Sigmoid colon (tissue), 7 donors: ENCODE measurements at places on chromosomes 3 and 15. TPM values are rescaled to one million over a fixed set of nuclear protein-coding genes. Genes with fewer than 3 reads are reported as not detected.

DNA sequence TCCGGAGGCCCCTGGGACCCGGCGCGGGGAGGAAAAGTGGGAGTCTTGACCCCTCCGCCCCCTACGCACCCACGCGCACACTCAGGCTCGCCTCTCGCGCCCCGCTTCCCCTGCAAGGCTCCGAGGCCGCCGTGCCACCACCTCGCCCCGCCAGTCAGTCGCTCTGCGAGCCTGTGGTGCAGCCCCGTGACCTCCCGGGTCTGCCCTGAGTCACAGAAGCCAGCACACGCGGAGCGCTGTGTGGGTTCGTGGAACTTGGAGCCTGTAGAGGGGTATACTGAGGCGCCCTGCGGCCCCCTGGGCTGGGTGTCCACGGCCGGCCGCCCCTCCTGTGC, 380 bp upstream of the ALS2CL start:
- DNase-seq = no peak

GRCh38 chr3:187291512-187292132, at the start of gene MASP1:
Gene MASP1, minus strand, starts transcription at chr3:187291737. Its CDS starts 105 bp downstream, at chr3:187291632.
- no peak for DNase-seq

GRCh38 chr3:11634081-11634635, 9.6 kb downstream of the VGLL4 start:
- DNase-seq = no peak

DNA sequence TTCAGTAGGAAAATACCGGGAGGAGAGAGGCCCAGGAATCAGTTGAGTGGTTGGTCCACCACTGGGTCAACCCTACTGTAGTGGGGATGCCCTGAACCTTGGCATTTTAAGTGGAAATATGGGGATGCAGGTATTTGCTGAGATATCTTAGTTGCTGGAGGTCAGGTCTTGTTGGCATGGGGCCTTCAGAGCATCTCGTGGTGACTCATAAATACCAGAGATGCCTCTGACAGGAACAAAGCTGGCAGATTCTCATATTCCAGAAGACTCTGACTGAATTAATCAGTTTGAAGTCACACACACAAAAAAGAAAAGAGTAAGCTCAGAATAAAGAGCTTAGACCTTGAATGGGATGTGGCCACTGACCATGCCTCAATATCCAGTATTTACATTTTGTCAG, 91.6 kb downstream of the CACNA2D3 start:
- DNase-seq = no peak

DNA sequence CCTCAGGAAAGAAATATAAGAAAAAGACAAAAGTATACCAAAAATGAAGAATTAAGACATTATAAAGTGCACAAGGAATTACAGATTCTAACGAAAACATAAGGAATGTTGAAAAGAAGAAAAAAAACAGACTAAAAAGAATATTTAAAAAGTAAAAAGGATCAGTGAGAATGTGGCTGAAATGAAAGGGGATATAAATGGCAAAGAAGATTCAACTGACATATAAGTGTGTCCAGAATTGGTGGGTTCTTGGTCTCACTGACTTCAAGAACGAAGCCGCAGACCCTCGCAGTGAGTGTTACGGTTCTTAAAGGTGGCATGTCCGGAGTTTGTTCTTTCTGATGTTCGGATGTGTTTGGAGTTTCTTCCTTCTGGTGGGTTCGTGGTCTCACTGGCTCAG, 44.8 kb downstream of the DCBLD2 start:
- DNase-seq = no peak

GRCh38 chr3:169686874-169687273, 23.4 kb upstream of the MECOM start:
- no peak for DNase-seq

DNA sequence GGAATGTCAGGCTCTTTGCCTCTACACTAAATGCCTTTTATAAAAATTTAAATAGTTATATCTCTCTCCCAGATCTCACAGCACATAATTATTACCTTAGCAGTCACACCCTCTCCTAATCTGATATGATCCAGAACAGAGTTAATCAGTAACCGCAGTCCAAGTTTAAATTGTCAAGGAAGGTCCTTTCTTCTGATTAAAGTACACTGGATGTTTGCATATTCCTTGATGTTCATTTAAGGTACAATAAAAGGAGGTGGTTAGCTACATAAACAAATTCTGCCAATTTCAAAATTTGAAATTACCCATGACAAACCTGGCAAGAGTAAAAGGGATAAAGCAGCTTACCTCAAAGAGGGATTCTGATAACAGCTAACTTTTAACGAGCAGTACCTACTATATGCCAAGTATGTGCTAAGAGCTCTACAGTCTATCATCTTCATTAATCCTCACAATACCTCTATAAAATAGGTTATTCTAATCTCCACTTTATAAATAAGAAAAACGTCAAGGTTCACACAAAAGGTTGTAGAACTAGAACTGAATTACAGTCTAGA, 4.3 kb downstream of the GOLIM4 start:
- no peak for DNase-seq

DNA sequence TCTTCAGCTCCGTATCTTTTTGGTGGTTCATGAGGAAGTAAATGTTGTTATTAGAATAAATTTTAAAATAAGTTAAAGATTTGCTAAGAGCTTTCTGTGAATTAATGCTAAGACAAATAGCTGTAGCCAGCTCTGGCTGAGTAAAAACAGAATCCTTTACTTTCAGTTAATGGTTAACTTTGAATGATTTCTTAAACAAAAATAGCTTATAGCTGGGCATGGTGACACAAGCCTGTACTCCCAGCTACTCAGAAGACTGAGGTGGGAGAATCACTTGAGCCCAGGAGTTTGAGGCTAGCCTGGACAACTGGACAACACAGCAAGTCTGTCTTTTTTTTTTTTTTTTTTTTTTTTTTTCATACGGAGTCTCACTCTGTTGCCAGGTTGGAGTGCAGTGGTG, 25.0 kb downstream of the TCAIM start:
- DNase-seq = no peak

DNA sequence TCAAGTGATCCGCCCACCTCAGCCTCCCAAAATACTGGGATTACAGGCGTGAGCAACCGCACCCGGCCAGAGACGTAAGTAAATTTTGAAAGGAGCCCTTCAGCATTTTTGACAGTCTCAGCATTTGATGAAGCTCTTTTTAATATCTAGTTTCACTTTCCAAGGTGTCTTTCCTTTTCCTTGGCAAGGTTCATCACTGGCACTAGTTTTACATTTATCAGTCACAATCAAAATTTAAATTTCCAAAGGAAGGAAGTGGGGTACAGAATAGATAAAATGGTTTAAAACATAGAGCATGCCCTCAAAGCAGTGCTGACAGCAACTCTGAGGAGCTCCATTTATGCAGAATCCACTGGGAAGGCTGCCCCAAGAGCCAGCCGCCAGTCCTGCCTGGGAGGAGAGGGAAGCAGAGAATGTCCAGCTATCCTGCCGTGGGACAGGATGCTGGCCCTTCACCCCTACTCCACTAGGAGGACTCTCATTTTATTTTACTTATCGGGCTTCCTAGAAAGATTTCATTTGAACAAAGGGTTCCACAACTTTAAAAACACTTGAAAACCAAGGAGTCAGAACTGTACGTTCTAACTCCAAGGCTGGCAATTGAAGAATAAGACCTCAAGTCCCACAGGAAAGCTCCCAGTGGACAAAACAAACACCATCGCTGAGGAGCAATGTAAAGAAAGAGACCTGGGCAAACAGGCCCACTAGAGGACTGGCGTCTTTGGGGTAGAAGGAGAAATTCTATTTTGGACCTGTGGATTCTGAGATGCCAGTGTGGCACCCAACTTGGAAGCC, 9.9 kb downstream of the SFMBT1 start:
- DNase-seq = no peak

- DNase-seq = peak; percentile 90
Observed at GRCh38 chr15:85750319-85751290, 44.1 kb downstream of the KLHL25 start.

DNA sequence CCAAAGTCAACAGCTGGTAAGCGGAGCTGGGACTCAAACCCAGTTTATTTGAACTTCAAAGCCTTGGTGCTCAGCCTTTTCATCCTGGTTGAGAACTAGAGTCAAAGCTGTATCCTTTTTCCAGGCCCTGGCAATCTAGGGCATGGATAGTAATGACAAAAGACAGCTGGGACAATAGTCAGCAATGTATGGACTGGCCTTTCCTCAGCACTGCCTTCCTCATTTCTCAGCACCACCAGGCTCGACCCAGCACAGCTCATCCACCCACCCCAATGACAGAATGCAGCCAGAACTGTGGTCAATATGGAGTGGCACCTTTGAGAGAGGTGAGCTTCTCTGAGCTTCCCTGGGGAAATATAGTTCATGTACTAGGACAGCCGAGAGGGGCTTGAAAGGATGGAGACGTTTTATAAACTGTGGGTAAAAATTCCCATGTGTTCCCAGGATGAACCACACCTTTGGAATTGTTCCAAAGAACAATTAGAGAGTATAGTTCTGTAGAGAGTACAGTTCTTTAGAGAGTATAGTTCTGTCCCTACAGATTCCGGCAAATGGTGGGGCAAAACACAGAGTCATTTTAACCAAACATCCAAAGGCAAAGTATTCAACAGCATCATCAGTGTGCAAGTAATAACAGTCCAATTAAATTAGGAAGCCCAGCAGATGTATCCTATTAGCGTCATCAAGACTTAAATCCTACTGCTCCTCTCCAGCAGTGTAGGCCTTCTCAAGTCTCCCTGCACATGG, 30.2 kb upstream of the IREB2 start:
- no peak for DNase-seq

- no peak for DNase-seq
Observed at GRCh38 chr3:121869736-121870135, 24.5 kb upstream of the SLC15A2 start.

DNA sequence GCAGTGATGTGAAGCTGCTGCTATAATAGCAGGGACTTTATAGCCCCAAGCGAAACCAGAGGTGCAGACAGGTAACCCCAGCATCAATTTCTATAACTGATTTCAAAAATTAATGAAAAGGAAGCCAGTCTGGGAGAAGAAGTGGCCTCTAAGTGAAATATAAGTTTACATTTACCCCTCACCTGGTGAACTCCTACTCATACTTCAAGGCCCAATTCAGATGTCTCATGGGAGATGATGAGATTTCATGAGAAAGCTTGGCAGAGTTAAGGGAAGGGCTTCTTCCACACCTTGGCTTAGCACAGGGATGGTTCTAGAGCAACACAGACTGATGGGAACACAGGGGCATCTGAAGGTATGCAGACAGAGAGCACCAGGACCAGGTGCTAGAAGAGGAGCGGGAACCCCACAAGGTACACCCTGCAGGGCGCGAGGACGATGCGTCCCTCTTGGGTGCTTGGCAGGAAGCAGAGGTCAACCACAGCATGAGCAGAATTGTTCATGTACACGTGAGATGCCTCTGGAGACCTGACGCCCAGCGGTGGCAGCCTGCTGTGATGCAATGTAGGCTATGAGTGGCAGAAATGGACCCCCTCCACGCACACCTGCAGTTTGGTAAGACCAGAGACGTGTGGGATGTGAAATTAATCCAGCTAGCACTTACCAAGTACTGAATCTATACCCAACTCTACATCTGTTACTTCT, 102.9 kb downstream of the SRGAP3 start:
- DNase-seq = no peak

- DNase-seq = no peak
Observed at GRCh38 chr3:160379628-160380214, 19.3 kb downstream of the IFT80 start.

- peak; percentile 61 for DNase-seq
Observed at GRCh38 chr15:40054855-40055575, 16.0 kb upstream of the SRP14 start.

DNA sequence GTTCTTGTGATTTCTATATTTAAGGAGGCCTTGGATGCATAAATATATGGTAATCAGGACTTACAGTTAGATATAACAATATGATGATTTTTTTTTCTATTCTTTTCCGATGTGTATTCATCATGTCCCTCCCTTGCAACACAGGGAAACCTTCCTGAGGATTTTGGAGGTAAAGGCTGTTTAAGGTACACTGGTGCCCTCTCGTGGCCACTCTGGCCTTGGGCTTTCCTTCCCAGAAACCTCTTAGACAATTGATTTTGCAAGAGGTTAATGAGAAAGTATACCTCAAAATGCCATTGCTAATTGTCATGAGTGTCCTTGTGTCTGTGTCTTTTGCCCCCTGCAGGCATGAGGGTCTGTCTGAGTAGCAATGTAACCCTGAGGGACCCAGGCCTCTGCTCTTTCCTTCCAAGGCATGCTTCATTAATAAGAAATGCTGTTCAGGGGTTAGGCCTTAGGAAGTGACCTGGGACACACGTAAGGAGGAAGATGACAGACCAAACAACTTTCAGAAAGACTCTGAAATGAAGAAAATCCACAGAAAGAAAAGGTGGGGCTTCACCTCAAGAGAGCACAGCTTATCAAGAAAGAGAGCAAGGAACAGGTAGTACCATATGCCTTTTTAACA, 70.3 kb upstream of the PPP2R3A start:
- peak; percentile 63 for DNase-seq

- no peak for DNase-seq
Observed at GRCh38 chr15:34203936-34204335, 6.0 kb downstream of the KATNBL1 start.

The MOBP gene
- total RNA-seq = not detected

The ZBED2 gene
- total RNA-seq = not detected
